Non-pigmented ciliary epithelial cell (primary cell): ENCODE measurements at places on chromosomes 6 and 20.

DNA sequence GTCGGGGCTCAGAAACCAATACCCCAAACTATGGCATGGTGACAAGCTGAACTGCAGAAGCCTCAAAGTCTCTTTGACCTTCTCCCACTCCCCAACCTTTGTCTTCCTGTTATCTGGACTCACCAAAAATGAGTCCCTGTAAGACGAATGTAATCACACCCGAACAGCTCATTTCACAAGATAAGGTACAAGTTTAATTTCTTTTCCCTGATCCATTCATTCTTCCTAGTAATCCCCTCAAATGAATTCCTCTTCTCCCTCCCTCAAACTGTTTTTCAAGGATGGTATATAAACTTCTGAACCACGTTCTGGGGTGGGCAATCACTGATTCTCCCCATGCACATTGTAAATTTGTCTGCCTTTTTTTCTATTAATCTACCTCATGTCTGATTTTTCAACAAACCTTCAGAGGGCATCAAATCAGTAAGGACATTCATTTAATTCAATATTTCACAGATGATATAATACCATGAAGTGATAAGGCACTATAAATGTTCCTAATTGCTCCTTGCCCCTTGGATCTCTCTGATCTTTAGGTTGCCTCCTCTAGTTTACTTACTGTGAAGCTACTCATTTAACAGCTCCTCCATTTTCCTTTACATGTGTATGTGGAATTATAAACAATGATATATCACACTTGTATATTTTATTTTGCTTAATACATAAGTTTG lies 77.2 kb downstream of the OR2B2 start:
- DNase-seq: no peak

GRCh38 chr6:32127409-32127716 lies 683 bp downstream of the ATF6B start:
- no peak for DNase-seq

- no peak for DNase-seq
Observed at GRCh38 chr6:42211726-42212125, 5.9 kb downstream of the MRPS10 start.

- peak; percentile 66 for DNase-seq
Observed at GRCh38 chr20:38307371-38308046, 3.6 kb downstream of the BPI start.

GRCh38 chr6:7108196-7108963 lies 619 bp downstream of the RREB1 start:
- DNase-seq: no peak

- DNase-seq: no peak
Observed at GRCh38 chr6:166052837-166053236, 114.8 kb downstream of the TBXT start.

DNA sequence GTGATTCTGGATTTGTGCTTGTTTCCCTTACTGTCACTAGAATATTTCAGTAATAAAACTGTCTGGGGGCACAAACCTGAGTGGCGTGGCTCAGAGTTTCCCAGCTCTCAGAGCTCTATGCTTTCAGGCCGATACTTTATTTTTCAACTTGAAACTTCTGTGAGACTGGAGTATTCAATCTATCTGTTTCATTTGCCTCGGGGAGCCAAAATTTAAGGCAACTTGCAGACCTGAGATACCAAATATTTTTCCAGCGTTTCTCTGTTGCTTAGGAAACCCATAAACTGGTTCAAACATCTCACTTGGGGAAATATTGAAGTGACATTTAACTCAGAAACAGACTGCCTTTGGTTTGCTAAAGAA lies 74.7 kb downstream of the SOBP start:
- no peak for DNase-seq

- no peak for DNase-seq
Observed at GRCh38 chr6:147691446-147691845, 183.0 kb downstream of the SAMD5 start.

DNA sequence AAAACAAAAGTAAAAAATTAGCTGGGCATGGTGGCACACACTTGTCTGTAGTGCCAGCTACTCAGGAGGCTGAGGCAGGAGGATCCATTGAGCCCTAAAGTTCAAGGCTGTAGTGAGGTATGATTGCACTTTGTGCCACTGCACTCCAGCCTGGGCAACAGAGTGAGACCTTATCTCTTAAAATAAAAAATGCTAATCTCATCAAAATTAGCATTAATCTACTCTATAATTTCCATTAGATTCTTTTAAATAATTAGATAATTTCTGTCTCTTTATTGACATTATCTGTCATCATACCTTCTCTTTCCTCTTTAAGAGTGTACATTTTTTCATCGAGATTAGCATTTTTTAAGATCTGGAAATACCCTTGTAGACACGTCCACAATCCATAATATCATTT lies 48.0 kb downstream of the PHACTR3 start:
- no peak for DNase-seq

- no peak for DNase-seq
Observed at GRCh38 chr20:8050157-8050837, 30.7 kb upstream of the TMX4 start.

GRCh38 chr20:40207655-40208054 lies 481.4 kb downstream of the MAFB start:
- no peak for DNase-seq

- DNase-seq: no peak
Observed at GRCh38 chr6:144159742-144160141, 9.4 kb downstream of the STX11 start.

DNA sequence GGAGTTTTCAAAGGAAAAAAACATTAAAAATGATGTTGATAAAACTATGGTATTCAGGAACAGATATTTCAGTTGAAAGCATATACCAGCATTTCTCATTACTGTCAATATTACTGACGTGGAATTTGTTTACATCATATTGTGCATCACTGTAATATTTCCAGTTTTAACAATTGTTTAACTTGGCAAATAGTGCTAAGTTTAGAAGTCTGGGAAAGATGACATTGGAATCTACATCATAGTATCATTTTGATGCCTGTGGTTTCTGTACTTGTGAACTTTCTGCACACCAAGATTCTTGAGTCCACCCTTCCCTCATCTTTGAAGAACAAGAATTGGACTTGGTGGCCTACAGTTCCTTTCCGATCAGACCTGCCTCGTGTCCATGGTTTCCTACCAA lies 98.1 kb downstream of the RALGAPA2 start:
- DNase-seq: no peak

DNA sequence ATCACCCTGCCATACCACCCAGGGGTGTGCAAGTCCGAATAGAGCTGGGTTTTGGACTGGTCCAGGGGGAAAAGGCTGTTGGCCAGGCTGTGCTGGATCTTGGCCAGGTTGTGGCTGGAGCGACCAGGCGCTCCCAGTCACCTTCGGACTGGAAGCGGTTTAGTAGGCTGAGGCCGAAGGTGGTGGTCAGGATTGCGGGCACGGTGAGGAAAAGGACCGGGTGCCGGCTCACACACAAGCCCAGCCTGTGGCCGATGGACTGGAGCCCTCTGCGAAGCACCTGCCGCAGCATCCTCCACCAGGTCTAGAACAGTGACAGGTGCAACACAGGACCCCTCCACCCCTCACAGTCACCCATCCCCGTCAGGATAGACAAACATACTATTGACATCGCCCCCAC lies 590.6 kb upstream of the PTCHD4 start:
- no peak for DNase-seq

DNA sequence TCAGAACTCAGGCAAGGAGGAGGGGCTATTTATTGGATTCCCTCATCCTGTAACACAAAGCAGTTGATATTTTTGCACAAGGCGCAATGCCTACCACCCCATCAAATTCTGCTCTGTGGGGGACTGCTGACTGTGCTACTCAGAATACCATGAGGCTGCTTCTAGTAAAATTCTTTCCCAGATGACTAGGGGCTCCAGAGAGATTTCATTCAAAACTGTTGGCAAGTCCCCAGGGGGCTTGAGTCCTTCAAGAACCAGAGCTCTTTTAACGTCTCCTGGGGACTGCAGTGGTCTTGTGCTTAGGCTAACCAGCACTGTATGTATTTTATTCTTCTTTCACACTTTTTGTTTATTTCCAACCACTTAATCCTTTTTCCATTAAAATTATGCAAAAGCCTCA lies 365.9 kb upstream of the AGPAT4 start:
- DNase-seq: no peak

GRCh38 chr20:18916886-18917750 lies 103.5 kb downstream of the SCP2D1 start:
- no peak for DNase-seq

- peak; percentile 83 for DNase-seq
Observed at GRCh38 chr20:43751167-43752050, 24.6 kb upstream of the GTSF1L start.

DNA sequence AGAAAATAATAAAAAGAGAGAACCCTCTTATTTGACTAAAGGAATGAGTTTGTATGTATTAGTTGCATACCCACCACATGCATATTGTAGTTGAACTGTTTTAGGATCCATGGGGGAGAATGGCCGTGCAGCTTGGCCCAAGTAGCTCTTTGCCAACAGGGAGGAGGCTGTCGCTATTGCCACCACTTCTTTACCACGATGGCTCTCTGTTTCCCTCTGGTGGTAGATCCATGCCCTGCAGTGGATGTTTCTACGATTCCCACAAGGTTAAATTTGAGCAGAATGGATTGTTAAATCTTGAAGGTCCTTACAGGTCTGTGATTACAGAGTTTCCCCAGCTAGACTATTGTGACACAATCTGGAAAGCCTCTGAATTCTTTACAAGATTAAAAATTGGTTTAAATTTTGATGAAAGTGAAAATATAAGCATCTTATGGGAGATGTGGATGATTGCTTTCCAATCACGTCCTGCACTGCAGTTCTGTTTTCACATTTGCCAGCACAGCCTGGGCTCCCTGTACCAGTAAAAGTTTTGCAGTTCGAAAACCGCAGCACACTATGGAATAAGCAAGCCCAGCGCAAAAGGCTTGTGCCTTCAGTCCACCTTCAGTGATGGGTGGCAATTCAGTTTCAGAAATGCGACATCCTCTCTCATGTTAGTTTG lies 34.4 kb upstream of the FNDC1 start:
- DNase-seq: peak; percentile 22

- DNase-seq: no peak
Observed at GRCh38 chr6:22141241-22141745, 155.5 kb downstream of the PRL start.

DNA sequence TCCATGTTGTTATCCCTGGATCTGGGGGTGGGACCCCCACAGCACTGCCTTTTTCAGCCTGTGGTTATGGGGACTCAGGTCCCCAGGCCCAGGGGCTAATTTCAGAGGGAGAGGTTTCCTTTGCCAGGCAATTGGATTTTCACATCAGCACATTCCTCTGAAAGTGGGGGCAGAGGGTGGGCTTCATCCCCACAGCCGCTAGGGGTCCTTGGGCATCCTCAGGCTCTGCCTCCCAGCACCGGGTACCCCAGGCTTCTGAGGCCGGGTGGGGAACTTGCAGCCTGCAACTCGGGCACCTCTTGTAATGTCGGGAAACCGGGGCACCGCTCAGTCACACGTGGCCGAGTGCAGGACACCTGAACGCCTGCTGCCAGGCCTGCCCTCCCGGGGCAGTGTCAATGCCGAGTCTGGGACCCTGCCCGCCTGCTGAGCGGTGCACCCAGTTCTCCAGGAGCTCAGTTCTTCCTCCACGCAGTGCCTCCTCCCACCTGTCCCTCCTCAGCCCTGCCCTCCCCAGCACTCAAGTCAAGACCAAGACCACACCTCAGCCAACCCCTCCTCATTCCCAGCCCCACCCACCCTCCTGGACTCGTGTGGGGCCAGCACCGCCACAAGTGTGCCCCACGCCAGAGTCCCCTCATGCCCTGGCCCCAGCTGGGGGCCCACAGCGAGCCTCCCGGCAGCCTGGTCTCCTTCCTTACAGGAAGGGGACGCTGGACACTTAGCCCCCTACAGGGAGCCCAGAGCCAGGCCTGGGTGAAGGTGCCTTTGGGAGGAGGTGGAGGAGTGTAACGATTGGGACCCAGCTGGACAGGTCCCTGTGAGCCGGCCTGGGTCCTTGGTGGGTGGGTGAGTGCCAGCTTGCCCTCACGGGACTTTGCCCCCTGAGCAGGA lies 8.8 kb upstream of the CHRNA4 start:
- no peak for DNase-seq

- no peak for DNase-seq
Observed at GRCh38 chr20:62760856-62761758, 35.2 kb upstream of the MRGBP start.

DNA sequence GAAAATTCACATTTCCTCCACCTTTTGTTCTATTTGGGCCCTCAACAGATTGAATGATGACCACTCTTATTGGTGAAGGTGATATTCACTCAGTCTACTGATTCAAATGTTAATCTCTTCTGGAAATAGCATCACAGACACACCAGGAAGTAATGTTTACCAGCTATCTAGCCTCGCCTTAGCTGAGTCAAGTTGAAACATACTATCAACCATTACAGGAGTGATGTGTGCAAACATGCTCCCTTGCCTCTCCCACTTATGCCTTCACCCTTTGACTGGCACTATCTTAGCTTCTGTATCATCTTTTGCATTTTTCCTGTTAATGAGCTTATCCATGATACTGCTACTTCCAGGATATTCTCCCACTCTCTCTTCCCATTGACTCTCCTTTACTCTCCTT lies 191.9 kb downstream of the CENPW start:
- no peak for DNase-seq

DNA sequence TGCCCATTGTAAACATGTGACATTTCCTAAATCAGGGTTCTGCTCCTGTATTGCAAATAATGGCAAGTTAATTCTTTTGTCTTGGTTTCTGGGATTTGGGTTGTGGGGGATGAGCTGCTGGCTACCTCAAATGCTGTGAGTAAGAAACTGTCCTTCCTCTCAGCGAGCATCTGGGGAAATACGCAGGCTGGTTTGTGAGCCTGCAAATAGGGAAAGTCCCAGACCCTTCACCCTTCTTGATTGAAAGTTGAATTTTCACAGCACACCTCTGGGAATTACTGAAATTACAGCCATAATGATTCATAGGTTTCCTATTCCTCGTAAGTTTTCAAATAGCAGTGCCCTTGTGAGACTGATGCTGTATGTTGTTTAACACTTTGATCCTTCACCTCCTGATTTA lies 138.1 kb downstream of the TBXT start:
- DNase-seq: no peak

- no peak for DNase-seq
Observed at GRCh38 chr20:33687370-33687915, 1.3 kb upstream of the E2F1 start.

GRCh38 chr6:155222506-155222905 lies 41.3 kb upstream of the CLDN20 start:
- DNase-seq: no peak

- no peak for DNase-seq
Observed at GRCh38 chr6:157536223-157536545, 155.2 kb downstream of the ZDHHC14 start.

GRCh38 chr20:50242863-50243609 lies 52.4 kb downstream of the CEBPB start:
- no peak for DNase-seq

GRCh38 chr6:158191761-158192160 lies 23.6 kb downstream of the GTF2H5 start:
- no peak for DNase-seq

DNA sequence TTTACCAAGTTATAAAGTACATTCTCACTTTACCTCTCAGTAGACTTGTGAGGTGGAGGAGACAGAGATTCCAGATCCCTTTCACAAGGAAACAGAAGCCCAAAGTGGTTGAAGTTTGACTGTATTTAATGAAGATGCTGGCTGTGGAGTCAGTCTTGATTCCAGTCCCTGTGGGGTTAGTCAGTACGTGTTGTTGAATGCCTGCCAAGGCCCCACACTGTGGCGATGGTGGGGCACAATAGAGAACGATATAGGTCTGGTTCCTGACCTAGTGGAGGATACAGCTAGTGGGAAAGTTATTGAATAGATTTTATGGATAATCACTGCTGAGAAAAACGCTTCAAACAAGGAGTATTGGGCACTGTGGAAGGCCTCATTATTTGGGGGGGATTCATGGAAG lies 71.4 kb downstream of the LRRC1 start:
- no peak for DNase-seq

GRCh38 chr6:21804941-21805610 lies 211.5 kb downstream of the SOX4 start:
- no peak for DNase-seq
